ENCODE measurements at places on chromosomes 5 and 9.

DNA sequence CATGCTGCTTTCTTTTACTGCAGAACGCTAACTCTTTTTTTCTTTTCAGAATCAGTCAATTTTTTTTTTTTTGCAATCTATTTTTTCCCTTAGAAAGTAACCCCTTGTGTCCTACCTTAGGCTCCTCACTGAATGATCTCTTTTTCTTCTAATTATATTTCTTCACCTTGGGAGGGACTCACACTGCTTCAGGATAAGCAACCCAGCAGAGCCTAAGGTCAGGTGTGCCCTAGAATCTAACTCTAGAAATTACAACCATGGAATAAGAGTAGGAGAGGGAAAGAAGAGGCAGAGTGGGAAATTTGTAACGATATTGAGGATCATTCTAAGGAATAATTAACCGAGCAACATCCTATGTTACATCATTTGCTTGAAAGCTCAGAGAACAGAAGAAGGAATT lies 564.0 kb upstream of the MEF2C start:
- no peak for DNase-seq

GRCh38 chr5:54909911-54910870 lies 75.2 kb downstream of the ESM1 start:
- DNase-seq, result no peak

DNA sequence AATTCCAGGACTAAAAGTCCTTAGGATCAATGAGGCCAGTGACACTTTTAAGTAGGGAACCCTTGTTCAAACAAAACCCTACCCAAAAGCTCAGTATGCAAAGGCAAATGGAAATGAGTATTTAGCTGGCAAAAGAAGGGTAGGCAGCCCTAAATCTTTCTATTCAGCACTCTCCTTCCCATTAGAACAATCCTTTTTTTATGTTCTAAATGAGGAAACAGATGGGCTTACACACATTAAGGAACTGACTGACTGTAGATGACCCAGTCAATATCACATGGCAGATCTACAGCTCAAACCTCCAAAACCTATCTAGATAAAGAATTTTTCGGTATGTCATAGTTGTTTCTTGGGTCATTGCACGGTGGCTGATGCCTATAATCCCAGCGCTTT lies 7.2 kb downstream of the CSNK1A1 start:
- DNase-seq, result no peak

DNA sequence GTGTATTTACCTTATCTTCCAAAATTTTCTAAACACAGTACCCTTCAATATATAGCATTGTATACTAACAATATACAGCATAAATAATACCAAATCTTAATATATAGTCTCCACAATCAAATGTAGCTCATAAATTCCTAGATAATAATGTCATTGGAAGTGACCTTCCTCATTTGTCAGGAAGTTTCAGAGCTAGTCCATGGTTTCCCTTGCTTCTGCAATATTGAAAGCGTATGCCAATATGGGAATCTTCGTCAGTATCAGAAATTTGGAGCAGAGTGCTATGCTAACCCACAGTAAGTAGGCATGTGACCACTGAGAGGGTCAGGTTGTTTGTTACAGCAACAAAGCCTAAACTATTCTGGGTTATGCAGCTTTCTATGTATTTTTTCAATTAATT lies 774.9 kb upstream of the CDH10 start:
- no peak for DNase-seq

DNA sequence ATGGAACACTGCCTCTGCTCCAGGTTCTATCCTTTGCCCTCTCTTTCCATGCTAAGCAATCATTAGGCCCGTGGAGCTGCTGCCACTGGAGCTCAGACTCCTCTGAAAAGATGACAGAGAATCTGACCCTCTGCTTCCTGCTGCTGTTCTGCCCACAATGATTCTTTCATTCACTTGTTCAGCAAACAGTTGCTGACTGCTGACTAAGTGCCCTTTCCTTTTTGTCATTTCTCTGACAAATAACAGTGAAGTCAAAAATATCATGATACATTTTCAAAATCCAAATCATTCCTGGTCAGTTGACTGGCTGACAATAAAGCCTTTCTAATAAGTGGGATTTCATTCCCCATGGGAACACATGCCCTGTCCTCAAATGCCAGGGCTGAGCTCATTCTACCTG lies 110.1 kb downstream of the SIL1 start:
- DNase-seq, result no peak

DNA sequence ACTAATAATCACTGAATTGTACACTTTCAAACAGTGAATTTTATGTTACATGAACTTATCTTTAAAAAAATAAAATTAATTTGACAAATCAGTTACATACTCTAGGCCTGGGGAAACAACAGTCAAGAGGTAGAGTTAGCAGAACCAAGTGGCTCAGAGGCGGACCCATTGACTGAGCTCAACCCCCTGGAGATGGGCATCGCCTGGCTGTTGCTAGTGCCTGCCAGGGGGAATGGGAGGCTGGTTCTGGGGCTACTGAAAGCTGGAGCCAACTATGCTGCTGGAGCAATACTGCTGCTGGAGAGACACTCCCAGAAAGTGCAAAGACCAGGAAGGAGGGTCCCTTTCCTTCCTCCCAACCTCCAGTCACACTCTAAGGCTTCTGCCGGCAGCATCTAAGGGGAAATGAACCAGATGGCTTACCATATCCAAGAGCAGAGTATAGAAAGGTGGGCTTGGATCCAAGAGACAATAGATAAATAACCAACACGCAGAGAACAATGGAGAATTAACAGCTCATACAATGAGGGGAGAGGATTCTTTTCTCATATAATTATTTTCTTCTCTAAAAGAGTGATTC lies 40.3 kb upstream of the ANKRD55 start:
- DNase-seq, result no peak

DNA sequence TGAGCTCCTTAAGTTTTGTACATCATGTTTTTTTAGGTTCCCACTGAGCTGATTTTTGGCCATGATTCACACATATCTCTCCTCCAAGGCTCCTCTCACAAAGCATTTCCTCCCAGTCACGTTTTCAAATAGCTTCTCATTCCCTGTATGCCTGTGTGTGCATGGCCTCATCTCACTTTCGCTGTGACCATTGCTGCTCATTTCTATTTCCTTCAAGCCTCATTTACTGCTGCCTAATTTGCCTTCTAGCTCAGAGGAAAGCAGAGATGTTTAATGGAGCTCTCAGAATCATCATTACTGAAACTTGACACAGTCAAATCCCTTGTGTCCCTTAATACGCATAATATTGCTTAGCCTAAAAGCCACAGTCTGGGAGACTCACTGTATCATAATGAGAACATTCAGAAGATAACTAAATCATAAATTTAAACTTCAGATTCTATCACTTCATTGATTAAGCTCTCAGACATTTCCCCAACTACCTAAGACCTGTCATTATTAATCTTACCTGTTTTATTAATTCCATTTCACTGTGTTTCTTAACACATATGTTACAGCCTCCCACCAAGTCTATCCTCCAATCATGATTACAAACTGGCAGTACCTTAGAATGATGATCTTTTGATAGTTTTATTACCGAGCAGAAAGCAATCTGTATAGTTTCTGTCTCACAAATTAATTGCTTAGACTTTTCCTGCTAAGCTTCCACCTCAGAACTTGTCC lies 278.3 kb upstream of the PTGER4 start:
- DNase-seq, result no peak

DNA sequence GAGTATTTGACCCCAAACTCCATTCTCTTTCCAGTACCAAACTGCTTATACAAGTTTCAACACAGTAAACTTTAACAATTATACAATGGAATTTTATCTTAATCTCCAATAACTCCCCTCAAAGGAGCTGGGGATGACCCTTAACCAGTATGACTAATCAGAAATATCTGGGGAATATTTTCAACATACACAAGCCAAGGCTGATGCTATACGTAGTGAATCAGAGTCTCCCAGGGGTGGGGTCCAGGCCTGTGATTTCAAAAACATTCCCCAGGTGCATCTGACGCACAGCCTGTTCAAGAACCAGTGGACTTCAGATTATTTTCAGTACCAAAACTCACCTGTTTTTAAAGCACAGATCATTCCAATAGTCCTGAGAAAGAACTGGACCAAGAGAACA lies 11.8 kb upstream of the SEMA5A start:
- DNase-seq, result no peak

- DNase-seq, result peak; percentile 90
Observed at GRCh38 chr9:129131300-129132145, 20.3 kb downstream of the PTPA start.

GRCh38 chr5:21806943-21807342 lies 1046.2 kb downstream of the CDH12 start:
- DNase-seq, result no peak

DNA sequence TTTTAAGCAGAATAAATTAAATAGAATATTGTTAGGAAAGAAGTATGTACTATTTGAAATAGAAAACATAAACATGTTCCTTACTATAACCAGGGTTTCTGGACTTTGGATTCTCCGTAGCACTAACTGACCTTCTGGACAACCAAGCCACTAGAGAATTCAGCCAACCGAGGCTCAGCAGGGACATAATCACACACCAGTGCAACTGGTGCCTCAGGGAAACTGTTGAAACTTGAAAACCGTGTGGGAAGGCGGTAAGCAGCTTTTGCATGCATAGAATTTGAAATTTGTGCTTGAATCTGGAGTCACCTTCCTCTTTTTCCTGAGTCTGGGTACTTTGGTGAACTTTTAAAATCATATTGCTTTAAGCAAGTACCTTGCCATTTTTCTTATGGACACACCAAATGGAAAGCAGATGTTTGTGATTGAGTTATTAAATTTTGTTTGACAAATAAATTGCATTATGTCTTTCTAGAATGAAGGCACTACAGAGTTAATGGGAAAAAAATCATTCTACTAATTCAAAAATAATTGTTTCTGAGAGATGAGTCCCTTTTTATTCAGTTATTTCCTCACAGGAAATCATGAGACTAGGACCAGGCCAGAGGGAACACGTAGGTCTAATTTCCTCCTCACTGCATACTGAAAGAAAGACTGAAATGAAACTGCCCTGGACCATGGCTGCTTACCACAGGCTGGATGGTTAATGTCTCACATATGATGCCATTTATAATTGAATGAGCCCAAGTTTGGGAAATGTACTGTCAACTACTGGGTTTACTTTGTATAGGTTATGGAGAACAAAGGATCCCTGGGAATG lies 20.6 kb upstream of the SCAMP1 start:
- no peak for DNase-seq

DNA sequence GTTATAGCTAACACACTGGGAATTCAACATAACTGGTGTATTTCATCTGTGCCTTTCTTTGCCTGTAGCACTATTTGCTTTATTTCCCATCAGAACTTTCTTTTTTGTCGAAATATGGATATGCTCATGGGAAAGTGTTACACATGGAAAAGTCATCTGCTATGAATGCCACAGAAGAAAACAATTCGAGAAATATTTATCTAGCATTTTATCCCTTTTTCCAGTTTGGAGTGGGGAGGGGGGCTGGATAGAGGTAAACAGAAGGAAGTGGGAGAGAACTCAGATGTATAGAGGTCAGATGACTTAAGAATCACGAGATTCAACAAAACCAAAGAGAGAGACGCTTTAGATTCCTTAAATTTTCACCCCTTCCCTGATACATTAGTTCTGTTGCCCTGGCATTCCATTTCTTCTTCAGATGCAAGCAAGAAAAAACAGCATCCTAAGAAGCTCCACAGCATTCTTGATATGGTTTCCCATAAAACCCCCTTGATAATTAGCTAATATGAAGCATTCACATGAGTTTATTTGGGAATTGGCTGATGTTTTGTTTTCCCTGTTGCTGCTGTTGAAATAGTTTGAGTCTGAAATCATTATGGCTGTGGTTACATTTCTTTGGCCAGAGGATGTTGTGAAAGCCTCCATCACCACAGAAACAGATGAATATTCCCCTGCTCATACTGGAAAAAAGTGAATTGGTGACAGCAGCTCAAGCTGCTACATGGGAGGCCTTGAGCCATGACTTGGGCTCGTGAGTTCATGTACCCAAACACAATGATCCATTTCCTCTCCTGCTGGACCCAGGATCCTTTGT lies 335.8 kb upstream of the DAB2 start:
- DNase-seq, result no peak

DNA sequence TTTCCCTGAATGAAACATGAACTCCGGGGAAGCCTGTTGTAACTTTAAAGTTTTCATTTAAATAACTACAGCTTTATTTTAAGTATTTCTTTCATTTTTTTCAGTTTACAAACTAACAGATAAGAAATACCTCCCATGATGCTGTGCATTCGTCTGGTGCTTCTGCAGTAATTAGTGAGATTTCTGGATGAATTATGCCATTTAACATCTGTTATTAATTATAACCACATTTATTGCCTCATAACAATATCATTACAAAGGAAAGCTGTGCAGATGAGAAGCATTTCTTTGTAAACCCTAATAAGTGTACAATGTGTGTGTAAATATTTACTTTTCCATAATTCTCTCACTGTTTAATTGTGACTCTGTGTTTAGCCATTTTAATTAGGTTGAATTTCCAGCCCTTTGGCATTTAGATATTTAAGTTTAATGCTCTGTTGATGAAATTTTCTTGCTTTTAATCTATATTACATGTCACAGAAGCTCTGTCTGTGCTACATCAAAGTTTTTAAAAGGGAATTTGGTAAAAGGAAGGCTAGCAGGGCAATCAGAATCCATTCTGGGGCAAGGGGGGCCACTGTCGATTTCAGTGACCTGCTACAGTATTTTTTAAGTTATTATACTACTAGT lies 418.0 kb downstream of the SPATA31D1 start:
- DNase-seq, result no peak

DNA sequence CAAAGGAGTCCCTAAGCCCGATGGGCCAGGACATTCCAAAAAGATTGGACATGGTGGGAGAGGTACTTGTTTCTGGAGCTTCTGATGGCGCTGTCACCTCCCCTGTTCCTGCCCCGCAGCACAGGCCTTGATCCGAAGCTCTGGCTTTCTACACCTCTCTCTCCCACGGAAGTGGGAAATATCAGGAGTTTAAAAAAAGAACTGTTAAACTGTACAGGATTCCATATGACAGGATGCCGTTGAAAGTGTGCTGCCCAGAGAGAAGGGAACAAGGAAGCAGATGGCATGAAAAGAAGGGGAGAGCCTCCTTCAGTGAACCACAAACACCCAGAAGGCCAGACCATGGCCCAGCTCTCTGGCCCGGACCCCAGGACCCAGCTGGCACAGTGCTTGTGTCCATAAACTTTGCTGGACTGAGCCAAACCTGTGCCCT lies 26.8 kb upstream of the SLC2A8 start:
- DNase-seq, result no peak

DNA sequence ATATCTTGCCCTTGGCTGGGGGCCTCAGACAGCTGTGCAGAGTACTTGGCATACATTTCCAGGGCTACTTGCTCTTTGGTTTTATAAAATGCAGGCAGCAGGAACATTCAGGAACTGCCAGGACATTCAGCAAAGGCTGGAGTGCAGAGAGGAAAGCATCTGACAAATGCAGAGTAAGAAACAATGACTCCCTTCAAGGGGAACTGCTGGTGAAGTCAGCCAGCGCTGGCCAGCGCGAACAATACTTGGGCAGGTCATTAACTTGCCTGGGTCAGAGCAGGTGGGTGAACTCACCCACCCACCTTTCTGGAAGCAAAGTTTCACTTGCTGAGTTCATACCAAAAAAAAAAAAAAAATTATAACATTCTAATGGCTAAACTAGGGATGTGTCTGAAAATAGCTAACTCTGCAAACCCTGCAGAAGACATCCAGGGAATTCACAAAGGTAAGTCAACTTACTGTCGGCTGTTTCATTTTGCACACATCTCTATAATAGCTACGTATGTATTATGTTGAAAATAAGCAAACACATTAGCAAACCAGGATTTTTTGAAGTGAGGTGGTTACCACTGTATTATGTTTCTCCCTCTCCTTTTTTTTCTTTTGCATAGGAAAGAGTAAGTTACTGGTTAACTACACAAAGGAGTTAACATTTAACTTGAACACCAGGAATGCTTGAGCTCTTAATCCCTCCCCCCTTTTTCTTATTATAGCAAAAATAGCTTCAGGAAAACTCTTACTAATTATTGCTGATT lies 152.2 kb downstream of the GLIS3 start:
- no peak for DNase-seq

GRCh38 chr9:74800226-74800625 lies 87.5 kb downstream of the TRPM6 start:
- no peak for DNase-seq

Data from activated T-cell treated with anti-CD3 and anti-CD28 coated beads, Interleukin-2, amount 50 U/mL, for 48 hours (primary cell).